Colonic mucosa (tissue), 4 donors: ENCODE measurements at places on chromosomes 12 and 14.

DNA sequence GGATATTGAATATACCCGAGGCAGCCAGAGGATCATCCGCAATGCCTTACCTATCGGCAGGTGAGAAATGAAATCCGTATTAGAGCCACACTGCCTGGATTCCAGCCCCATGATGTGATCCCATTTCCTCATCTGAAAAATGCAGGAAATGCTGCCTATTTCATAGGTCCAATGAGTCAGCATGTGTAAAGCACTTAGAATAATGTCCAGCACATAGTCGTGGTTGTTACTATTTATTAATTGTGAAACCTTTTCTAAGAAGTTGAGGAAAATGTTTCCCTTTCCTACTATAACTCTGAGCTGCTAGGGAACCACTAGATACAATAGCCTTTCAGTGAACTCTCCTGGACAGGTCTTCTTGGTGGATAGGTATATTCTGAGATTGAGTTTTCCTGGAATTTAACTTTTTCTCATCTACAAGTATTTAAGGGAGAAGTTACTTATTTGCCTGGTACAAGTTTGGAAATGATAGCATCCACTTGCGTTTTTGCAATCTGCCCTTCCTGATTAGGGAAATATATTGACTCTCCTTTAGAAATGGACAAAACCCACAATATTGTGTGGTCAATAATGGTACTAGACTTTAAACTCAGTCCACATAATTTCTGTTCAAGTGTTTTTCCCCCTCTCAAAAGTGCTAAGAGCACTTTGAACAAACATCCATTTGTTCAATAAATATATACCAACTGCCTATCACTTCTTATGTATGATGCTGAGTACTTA, 12.2 kb downstream of the POLR3B start:
- DNase-seq = no peak

DNA sequence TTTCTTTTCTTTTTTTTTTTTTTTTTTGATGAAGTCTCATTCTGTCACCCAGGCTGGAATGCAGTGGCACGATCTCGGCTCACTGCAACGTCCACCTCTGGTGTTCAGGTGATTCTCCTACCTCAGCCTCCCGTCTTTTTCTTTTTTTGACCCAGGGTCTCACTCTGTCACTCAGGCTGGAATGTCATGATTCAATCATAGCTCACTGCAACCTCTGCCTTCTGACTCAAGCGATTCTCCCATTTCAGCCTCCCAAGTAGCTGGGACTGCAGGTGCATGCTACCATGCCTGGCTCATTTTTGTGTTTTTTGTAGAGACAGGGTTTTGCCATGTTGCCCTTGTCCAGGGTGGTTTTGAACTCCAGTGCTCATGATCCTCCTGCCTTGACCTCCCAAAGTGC, 12.0 kb downstream of the FUT8 start:
- no peak for DNase-seq

DNA sequence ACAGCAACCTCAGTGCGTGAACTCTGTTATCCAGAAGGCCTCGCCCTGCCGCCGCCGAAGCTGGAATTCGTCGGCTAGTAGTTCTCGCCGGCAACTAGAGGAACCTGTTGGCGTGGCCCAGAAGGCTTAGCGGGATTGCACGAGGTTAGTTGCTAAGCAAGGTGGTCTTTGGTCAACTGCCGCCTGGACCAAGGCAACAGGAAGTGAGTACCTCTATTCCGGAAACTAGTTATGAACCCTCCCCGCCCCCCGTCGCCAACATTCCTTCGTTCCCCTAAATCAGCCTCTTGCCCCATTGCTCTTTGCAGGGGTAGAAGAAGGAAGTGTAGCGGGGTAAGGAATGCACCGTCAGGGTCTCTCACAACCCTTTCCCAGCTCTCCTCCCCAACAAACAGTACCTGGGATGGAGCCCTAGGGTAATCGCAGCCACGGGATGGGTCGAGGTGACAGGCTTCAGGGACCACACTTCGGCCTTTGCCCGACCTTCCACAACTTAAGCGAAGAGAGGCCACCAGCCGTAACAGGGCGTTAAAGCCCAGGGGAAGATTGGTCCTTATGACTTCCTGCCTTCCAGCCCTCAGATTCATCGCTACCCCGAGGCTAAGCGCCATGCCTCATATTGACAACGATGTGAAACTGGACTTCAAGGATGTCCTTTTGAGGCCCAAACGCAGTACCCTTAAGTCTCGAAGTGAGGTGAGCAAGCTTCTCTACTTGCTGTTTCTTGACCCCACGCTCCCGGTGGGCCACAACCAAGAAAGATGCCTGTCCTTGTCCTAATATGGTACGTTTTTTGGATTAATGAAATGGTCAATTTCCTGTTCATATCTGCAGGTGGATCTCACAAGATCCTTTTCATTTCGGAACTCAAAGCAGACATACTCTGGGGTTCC, at the start of gene GMPR2:
GMPR2 (plus strand) TSS at position 285 of the 893 bp plus-strand sequence; CDS start at position 610, 325 bp downstream.
- DNase-seq = no peak

DNA sequence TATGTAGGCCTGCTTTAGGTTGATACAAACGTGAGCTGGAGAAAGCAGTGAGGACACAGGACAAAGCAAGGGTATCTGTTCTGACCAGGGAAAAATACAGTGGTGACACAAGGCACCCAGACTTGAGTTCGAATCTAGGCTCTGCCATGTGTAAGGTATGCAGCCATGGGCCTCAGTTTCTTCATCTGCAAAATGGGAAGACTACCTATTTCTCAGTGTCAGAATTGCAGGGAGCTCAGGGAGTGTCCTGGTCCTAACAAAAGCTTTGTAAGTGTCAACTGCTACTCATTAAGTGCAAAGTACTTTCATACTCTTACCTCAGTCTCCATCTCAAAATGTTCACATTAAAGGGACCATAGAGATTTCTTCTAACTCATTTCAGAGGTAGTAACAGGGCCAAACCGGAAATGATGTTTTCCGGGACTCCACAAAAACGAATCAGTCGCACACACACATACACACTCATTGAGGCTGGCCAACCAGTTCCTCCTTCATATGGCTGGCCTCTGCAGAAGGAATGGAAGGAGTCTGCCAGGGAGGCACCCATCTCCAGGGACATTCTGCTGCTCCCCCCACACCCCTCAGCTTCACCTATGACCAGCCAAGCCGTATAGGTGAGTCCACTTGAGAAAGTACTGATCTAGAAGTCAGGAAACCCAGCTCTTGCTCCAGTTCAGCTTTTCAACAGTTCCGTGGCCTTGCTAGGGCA, 7.8 kb downstream of the CTDSP2 start:
- DNase-seq = no peak

- DNase-seq = peak; percentile 17
These were observed 136.1 kb upstream of the WSCD2 start for GRCh38 chr12:107992870-107993451.

DNA sequence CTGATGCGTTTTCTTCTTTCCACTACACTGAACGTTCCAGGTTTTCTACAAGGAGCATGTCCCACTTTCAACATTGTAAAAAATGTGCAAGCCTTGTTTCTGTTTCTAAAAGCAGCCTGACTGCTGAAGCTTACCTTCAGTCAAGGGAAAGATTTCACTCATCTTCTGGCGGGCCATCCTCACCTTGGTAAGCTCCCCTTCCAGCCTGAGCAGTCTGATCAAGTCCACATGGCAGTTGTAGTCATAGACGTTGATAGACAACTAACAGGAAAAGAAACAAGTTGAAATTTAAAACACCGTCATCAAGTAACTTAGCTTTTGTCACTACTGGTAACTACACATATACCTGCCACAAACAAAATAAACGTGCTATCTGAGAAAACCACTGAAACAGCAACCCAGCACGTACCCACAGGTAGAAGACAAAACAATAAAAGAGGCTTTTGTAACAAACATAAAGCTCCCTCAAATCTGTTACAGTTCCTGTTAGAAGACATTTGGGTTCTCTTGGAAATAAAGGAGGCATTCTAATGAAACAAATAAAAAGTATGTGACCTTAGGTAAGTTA, 11.9 kb downstream of the SART3 start:
- no peak for DNase-seq

DNA sequence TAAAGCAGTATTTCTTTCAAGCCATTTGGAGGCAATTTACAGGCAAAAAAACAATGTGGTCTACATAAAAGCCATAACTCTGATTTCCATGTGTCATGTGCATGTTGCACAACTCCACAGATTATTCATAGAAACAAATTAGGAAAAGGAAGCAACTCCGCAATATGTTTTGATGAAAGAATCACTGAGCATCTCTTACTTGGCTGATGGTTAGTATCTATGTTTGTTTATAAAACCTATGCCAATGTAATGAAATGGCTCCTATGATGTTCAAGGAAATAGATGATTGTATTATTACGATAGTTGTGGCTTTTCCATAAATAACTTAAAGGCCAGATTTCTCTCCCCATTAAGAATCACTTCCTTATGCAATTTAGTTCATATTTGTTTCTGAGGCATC, 373.7 kb downstream of the CCDC91 start:
- no peak for DNase-seq

GRCh38 chr12:132444957-132445883, 44.7 kb upstream of the FBRSL1 start:
- peak; percentile 39 for DNase-seq

- DNase-seq = no peak
These were observed 2.5 kb upstream of the LALBA start for GRCh38 chr12:48572326-48572725.

DNA sequence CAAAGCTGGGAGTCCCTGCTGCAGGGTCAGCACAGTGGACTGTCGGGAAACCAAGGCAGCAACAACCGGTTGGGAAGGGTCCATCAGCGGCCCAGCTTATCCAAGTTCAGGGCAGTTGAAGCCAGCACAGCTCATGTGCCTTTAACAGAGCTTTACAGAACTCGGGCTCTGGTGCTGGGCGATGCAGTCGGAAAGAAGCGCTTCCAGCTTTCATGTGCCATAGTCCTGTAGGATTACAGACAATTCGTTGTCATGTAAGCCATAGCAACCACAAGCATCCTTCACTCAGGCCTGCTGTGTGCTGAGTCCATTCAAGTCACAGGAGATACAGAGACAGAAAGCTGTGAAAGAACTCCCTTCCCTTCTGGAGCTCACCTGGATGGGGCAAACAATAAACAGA, 3.5 kb upstream of the FAM181A start:
- no peak for DNase-seq

DNA sequence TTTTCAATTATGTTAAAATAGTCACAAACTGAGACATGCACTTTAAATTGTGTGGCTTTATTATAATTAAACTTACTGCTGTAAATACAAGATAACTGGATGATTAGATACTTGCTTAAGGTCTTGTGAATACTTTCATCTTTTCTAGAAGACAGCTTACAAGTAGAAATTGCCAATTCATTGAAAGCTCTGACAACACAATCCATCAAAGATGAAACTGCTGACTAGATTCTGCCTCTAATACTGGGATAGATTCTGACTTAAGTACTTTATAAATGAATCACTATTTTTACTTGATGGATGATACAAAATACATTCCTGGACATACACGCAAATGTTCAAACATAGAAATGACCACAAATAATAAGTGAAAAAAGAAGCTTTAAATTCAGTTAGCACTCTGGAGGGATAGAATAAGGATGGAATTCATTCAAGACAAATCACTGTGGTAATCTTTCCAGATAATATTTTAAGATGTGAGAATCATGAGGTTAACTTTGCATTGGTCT, 876.8 kb downstream of the RPS29 start:
- no peak for DNase-seq
